ENCODE measurements at places on chromosomes 7 and 10.

GRCh38 chr10:35896001-35896400 lies 253.9 kb upstream of the FZD8 start:
- DNase-seq, result no peak

- no peak for DNase-seq
These were observed 69.2 kb downstream of the PHYHIPL start for GRCh38 chr10:59245686-59246085.

- DNase-seq, result no peak
These were observed 38.3 kb downstream of the LYZL2 start for GRCh38 chr10:30591249-30591670.

GRCh38 chr7:26603631-26604030 lies 260.8 kb downstream of the SKAP2 start:
- DNase-seq, result no peak

- no peak for DNase-seq
These were observed 182.2 kb downstream of the ST7 start for GRCh38 chr7:117135553-117135891.

DNA sequence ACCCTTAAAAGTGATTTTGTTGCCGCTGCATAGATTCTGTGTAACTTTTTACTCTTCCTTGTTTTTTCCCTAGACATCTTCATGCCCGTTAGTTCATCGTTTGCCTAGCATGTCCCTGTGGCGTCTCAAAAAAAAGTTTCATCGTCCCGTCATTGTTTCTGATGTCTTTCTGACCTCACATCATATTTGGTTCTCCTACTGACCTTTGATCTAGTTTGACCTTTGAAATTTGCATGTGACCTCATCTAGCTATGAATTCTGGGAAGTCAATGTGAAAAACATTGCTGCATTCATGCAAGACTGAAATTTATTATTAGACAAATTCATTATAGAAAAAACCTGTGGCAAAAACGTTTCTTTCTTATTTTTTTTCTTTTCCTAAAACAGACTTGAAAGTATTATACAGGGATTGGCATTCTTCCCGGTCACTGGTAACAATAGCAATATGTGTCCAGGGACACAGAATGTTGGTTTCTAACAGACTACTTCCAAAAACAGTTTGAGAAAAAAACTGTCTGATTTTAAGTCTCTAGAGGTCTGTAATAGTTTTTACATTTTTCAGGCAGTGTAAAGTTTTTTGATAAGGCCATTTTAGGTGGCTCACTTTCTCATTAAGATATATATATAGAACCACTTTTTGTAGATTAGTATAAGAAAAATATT lies 280.9 kb downstream of the USP6NL start:
- no peak for DNase-seq

DNA sequence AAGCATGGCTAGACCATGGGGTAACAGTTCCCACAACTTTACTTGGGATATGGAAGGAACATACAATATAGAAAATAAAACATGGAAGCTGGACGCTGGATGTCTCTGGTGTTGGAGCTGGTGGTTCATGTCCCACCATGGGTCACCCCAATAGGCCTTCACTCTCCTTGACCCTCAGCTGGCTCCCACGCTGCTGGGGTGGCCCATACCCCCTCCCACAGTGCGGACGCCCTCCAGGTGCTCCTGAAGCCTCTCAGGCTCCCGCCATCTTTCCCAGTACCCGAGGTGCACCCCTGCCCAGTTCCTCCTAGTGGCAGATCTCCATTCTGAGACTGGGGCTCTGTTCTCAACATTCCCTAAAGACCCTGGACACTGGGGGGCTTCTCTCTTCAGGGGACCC lies 5.8 kb upstream of the CPA1 start:
- DNase-seq, result no peak

GRCh38 chr7:76020031-76020714 lies 25.8 kb upstream of the TMEM120A start:
- DNase-seq, result peak; percentile 24

DNA sequence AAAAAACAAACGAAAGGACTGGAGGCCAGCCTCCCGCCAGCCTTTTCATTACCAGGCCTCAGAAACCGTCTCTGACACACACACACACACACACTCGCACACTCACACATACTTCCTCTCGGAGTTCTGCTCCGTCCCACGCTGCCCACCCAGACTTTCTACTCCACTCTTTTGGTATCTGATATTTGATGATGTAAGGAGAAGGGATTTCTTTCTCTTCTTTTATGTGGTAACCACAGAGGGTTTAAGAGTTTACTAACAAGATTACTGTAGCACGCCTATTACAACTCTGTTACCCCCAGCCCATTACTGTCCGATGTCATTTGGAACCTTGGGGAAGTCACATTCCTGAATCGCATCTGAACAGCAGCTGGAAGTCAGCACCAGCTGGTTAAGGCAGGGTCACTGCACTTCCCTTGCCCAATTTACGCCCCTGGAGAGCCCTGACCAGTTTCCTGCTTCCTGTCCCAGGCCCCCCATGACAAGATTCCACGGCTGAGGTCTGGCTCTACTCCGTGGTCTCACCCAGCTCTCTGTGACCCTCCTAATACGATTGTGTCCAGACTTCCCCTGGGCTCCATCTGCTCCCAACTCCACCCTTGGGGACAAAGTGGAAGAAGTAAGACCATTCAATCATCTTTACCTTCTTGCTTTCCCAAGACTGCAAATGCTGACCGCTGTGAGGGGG lies 1.1 kb downstream of the DENND2A start:
- no peak for DNase-seq

DNA sequence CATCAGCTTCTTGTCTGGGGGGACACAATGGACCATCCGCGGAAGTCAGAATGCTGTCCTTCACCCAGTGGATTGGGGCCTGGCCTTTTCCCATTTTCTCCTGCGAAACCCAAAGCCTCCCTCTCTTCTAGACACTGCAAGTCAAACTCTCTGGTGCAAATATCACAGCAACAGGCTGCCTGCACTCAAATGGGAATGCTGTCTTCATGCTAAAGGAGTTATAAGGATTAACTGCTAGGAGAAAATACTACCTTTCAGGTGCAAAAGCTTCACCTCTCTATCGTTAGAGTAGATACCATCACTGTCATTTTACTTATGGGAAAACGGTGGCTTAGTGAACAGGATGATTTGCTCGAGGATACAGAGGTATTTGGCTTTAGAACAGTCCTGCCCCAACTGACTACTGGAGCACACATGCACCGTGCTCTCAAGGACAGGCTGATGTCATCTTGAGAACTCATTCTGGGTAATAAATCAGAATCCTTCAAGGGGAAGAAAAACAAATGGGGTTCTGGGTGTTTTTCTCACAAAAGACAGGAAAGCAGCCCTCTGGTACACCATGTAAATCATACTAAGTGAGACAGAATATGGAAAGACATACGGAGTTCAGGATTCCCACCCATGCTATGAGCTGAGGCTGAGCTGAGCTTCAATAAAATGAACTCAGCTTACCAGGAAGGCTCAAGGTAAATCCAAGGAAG lies 100.9 kb downstream of the SAMD9 start:
- no peak for DNase-seq

Measured in stimulated activated CD8-positive, alpha-beta memory T cell treated with anti-CD3 and anti-CD28 coated beads, Interleukin-2, amount 100 ng/mL, for 1 hour (primary cell).